ENCODE measurements at places on chromosomes 7 and 10. TPM values are rescaled to one million over a fixed set of nuclear protein-coding genes. Genes with fewer than 3 reads are reported as not detected.

DNA sequence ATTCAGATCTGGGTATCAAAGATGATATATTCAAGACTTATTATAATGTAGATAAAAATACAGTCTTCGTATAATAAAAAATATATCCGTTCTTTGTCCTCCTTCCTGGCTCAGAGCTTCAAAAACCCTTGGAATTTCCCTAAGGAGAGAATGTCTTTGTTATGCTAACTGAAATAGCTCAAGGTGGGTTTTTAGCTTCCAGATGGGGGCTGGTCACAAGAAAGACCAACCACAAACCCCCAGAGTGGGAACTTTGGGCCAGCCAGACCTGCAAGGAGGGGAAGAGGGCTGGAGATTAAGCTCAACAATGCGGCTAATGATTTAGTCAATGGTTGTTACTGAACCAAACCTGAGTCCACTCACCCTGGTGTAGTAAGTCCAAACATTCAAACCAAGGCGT, 196.4 kb downstream of the SDHAF3 start:
- no peak for DNase-seq

- DNase-seq: no peak
Observed at GRCh38 chr10:106410331-106410730, 754.2 kb downstream of the SORCS1 start.

LBX1 gene
- not detected for total RNA-seq

CRHR2 gene
- total RNA-seq: 0.16 TPM

GPER1 gene
- total RNA-seq: 8.2 TPM

CALML3 gene
- total RNA-seq: 0.40 TPM
